Endothelial cell (in vitro differentiated cells): ENCODE measurements at places on chromosomes 5 and 9. TPM values are rescaled to one million over a fixed set of nuclear protein-coding genes. Genes with fewer than 3 reads are reported as not detected.

DNA sequence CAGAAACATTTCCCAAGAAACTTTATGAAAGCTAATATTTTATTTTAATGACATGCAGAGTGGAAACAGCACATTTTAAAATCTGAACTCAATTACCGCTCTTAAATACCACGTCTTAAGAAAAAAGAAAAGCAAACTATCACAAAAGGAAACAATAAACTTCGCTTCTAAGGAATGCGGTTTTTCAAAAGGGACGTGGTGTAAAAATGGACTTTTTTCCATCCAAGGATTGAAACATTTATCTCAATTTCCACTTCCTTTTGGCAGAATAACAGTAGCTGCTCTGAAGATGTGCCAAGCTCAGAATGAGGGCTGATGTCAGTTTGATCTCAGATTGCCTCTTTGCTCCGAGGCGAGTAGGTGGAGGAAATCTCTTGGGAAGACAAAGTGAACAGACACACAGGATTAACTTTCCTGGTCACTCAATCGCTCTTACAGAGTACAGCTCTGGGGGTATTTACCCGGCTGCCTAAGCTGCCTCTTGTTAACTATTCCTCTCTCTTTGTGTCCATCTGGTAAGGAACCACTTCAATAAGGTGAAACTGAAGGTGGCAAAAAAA lies 158.5 kb downstream of the TRPM6 start:
- no peaks in the 10 kb centered on the region for H3K36me3 ChIP-seq
- H3K4me1 ChIP-seq: no peaks in the 10 kb centered on the region
- H3K4me3 ChIP-seq: no peak overlapping the region

Gene ARID3C
- not detected for total RNA-seq

DNA sequence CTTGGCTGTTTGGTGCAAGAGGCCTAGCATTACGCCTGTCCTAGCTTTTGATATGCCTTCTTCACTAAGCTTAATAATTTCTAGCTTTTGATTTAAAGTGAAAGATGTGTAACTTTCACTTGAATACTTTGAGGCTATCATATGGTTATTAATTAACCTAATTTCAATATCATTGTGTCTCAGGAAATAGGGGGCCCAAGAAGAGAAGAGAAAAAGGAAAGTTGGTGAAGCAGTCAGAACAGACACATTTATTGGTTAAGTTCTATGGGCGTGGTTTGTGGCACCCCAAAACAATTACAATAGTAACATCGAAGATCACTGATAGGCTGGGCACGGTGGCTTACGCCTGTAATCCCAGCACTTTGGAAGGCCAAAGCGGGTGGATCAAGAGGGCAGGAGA lies 40.9 kb upstream of the F2RL2 start:
- H3K27ac ChIP-seq: peak overlapping the region; percentile 76
- H3K4me3 ChIP-seq: no peak overlapping the region
- H3K27me3 ChIP-seq: peaks cover 2% of the 10 kb centered on the region
- no peak for DNase-seq
- H3K36me3 ChIP-seq: peaks cover 12% of the 10 kb centered on the region

GRCh38 chr9:14066032-14066431 lies 247.9 kb downstream of the NFIB start:
- no peak overlapping the region for H3K4me3 ChIP-seq
- no peak overlapping the region for H3K27ac ChIP-seq
- no peak for DNase-seq

Gene BNC2
- total RNA-seq: 20.1 TPM

GRCh38 chr9:128072144-128073021 lies 4.4 kb downstream of the SLC25A25 start:
- DNase-seq: no peak
- peak overlapping the region; percentile 16 for H3K27ac ChIP-seq
- H3K27me3 ChIP-seq: peaks cover 7% of the 10 kb centered on the region
- no peaks in the 10 kb centered on the region for H3K36me3 ChIP-seq
- peaks cover 24% of the 10 kb centered on the region for H3K4me1 ChIP-seq
- H3K4me3 ChIP-seq: peak overlapping the region; percentile 18

- no peak for DNase-seq
- H3K27ac ChIP-seq: no peak overlapping the region
- peaks cover 5% of the 10 kb centered on the region for H3K27me3 ChIP-seq
Observed at GRCh38 chr5:69308046-69308553, 24.5 kb downstream of the CCDC125 start.

- H3K4me3 ChIP-seq: no peak overlapping the region
- H3K27me3 ChIP-seq: peaks cover 11% of the 10 kb centered on the region
- peaks cover 19% of the 10 kb centered on the region for H3K36me3 ChIP-seq
- H3K27ac ChIP-seq: no peak overlapping the region
Observed at GRCh38 chr9:133932181-133932580, 59.9 kb downstream of the VAV2 start.

DNA sequence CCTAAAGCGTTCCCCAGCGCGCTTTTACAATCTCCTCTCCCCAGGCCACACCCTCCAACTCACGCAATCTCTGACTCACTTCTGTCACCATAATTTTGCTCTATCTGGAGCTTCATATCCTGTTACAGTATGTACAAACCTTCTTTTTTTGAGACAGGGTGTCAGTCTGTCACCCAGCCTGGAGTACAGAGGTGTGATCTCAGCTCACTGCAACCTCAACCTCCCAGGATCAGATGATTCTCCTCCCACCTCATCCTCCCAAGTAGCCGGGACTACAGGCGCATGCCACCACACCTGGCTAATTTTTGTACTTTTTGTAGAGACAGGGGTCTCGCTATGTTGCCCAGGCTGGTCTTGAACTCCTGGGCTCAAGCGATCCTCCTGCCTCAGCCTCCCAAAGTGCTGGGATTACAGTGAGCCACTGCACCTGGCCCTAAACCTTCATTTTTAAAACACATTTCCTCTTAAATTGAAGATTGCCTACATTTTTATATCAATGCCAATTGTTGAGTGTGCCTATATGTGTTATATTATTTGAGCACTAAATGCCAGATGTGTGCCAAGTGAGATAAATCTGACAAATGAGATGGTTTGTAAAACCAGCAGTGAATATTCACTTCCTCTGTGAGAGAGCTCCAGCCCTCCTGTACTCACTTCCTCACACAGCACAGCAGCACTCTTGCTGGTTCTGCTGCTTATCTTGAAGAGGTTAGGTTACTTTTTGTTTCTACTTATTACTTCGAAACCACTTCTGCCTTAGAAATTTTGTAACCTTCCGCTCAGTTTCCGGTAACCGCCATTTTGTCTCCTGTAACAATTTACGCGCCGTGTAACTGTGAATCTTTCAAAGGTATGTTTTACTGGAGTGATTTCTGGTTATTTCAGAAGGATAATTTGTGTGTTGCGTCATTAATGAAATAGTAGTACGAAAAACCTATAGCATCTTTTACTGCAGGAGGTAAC lies 57.9 kb downstream of the DOCK8 start:
- no peaks in the 10 kb centered on the region for H3K36me3 ChIP-seq
- no peak overlapping the region for H3K4me3 ChIP-seq
- DNase-seq: no peak
- no peaks in the 10 kb centered on the region for H3K4me1 ChIP-seq
- no peak overlapping the region for H3K27ac ChIP-seq

Gene GRIN1
- not detected for total RNA-seq

- no peak overlapping the region for H3K4me3 ChIP-seq
- peak overlapping the region; percentile 87 for H3K27ac ChIP-seq
Observed at GRCh38 chr5:127608077-127608660, 40.7 kb upstream of the CTXN3 start.

- no peaks in the 10 kb centered on the region for H3K36me3 ChIP-seq
- no peak for DNase-seq
- H3K4me1 ChIP-seq: no peaks in the 10 kb centered on the region
- H3K27me3 ChIP-seq: no peaks in the 10 kb centered on the region
- no peak overlapping the region for H3K4me3 ChIP-seq
- no peak overlapping the region for H3K27ac ChIP-seq
Observed at GRCh38 chr9:3879726-3880505, 354.1 kb upstream of the RFX3 start.

Gene FCHSD1
- total RNA-seq: 63.3 TPM

Gene SLC12A2
- total RNA-seq: 45.7 TPM

DNA sequence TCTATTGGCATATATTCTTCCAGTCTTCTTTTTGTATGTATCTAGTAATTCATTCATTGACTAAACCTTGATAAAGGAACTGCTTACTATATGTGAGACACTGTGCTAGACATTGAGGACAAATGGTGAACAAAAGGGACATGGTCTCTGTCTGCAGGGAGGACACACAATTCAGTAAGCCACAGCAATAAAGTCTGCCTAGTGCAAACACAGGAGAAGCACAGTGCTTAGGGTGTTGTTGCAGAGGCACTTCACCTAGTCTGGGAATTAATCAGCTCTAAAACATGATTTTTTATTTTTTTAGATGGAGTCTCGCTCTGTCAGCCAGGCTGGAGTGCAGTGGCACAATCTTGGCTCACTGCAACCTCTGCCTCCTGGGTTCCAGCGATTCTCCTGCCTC lies 6.4 kb upstream of the CCL28 start:
- H3K4me1 ChIP-seq: no peaks in the 10 kb centered on the region
- peaks cover 1% of the 10 kb centered on the region for H3K27me3 ChIP-seq
- no peak overlapping the region for H3K27ac ChIP-seq
- H3K4me3 ChIP-seq: no peak overlapping the region
- no peak for DNase-seq

- H3K4me3 ChIP-seq: no peak overlapping the region
- peaks cover 2% of the 10 kb centered on the region for H3K27me3 ChIP-seq
- H3K27ac ChIP-seq: no peak overlapping the region
- H3K36me3 ChIP-seq: no peaks in the 10 kb centered on the region
Observed at GRCh38 chr5:60522292-60522905, 177.6 kb downstream of the DEPDC1B start.

DNA sequence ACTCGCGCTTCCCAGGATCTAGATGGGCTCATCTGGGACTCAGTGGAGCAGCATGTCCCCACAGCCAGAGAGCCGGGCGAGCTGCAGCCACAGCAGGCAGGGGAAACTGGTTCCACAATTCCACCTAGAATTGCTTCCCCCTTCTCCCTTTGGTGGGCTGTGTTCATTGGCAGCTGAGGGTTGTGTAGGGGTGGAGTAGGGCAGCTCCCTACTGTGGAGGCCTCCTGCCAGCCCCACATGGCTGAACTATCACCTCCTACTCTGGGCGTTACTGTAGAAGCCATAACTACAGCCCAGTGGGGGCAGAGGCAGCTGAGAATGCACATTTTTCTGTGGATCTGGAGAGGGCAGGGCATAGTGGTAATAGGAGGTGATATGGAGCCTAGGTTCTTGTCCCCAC lies 44.8 kb downstream of the PPARGC1B start:
- peaks cover 9% of the 10 kb centered on the region for H3K36me3 ChIP-seq
- H3K27ac ChIP-seq: no peak overlapping the region
- no peak overlapping the region for H3K4me3 ChIP-seq
- peaks cover 13% of the 10 kb centered on the region for H3K27me3 ChIP-seq
- DNase-seq: no peak
- H3K4me1 ChIP-seq: peaks cover 25% of the 10 kb centered on the region

DNA sequence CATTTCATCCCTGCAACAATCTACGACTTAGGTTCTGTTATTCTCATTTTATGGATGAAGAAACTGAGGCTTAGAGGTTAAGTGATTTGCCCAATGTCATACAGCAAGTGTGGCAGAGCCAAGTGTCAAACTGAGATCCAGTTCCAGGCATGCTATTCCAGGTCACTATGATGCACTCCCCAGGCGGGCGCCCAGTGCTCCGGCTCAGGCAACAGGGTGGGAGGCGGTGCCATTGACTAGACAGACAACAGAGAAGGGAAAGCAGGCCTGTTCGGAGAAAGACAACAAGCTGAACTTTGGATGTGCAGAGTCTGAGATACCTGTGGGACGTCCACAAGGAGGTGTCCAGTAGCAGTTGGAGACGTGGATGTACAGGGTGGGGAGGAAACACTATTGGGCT lies 10.8 kb upstream of the DDX41 start:
- no peak overlapping the region for H3K27ac ChIP-seq
- no peak overlapping the region for H3K4me3 ChIP-seq
- DNase-seq: no peak
- H3K4me1 ChIP-seq: no peaks in the 10 kb centered on the region
- peaks cover 23% of the 10 kb centered on the region for H3K36me3 ChIP-seq
- H3K27me3 ChIP-seq: peaks cover 11% of the 10 kb centered on the region

Gene DRD1
- total RNA-seq: 0.18 TPM

DNA sequence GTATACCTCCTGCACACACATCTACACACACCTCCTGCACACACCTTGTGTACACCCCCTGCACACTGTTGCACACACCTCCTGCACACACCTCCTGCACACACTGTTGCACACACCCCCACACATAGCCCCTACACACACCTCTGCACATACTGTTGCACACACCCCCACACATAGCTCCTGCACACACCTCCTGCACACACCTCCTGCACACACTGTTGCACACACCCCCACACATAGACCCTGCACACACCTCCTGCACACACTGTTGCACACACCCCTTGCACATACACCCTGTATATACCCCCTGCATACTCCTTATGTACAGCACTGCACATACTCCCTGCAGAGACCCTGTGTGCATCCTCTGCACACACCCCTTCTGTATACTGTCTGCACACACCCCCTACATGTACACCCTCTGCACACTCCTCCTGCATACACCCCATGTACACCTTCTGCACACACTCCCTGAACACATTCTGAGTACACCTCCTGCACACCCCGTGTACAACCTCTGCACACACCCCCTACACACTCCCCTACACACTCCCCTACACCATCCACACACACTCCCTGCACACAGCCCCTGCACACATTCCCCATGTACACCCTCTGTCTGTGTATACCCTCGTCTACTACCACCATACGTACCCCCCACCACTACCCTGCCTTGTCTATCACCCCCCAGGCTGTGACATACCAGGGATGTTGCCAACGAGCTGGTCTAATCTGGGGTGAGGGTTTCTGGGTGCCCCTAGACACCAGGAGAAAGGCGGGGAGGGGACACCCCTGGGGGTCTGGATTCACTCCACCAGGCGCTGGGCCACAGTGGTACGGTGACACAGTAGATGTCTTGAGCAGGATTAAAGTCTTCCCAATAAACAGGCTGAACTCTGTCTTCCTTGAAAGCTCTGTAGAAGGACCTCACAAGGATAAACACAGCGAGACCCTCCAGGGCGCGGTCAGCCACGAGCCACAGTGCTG lies 1.1 kb upstream of the CEP72 start:
- peaks cover 17% of the 10 kb centered on the region for H3K27me3 ChIP-seq
- no peak overlapping the region for H3K27ac ChIP-seq
- H3K4me3 ChIP-seq: peak overlapping the region; percentile 86
- H3K36me3 ChIP-seq: peaks cover 19% of the 10 kb centered on the region
- peaks cover 7% of the 10 kb centered on the region for H3K4me1 ChIP-seq
- no peak for DNase-seq

- DNase-seq: no peak
- no peaks in the 10 kb centered on the region for H3K27me3 ChIP-seq
- H3K4me1 ChIP-seq: no peaks in the 10 kb centered on the region
- H3K36me3 ChIP-seq: no peaks in the 10 kb centered on the region
- no peak overlapping the region for H3K27ac ChIP-seq
Observed at GRCh38 chr5:124212934-124213333, 533.5 kb downstream of the ZNF608 start.
